ENCODE measurements at places on chromosomes 2 and 18.
A peak's percentile ranks its signal among the peaks of the same experiment; 100 is the strongest.

GRCh38 chr2:225740086-225740485, 340.6 kb downstream of the NYAP2 start:
- no peak for DNase-seq

GRCh38 chr2:28357948-28358667, 34.5 kb upstream of the FOSL2 start:
- DNase-seq: no peak

GRCh38 chr2:42856891-42857632, 64.7 kb upstream of the HAAO start:
- DNase-seq: peak; percentile 33

GRCh38 chr2:84851876-84852275, 29.0 kb downstream of the TRABD2A start:
- DNase-seq: peak; percentile 33

- no peak for DNase-seq
These were observed 113.8 kb upstream of the DLX2 start for GRCh38 chr2:172216477-172216876.

- no peak for DNase-seq
These were observed 71.4 kb downstream of the ZEB2 start for GRCh38 chr2:144448389-144449027.

- no peak for DNase-seq
These were observed 35.6 kb downstream of the FBXO48 start for GRCh38 chr2:68431316-68431972.

DNA sequence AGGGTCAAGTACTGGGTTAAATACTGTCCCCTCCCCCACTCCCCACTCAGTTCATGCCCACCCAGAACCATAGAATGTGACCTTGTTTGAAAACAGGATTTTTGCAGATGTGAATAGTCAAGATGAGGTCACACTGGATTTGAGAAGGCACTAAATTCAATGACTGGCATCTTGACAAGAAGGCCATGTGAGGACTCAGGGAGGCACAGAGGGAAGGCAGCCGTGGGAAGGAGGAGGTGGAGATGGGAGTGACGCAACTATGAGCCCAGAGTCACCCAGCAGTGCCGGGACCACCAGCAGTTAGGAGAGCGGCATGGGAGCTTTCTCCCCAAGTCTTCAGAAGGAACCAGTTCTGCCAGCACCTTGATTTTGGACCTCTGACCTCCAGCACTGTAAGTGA, 257.3 kb downstream of the BCL2 start:
- DNase-seq: no peak

GRCh38 chr2:143482316-143482715, 353.1 kb downstream of the ARHGAP15 start:
- no peak for DNase-seq

DNA sequence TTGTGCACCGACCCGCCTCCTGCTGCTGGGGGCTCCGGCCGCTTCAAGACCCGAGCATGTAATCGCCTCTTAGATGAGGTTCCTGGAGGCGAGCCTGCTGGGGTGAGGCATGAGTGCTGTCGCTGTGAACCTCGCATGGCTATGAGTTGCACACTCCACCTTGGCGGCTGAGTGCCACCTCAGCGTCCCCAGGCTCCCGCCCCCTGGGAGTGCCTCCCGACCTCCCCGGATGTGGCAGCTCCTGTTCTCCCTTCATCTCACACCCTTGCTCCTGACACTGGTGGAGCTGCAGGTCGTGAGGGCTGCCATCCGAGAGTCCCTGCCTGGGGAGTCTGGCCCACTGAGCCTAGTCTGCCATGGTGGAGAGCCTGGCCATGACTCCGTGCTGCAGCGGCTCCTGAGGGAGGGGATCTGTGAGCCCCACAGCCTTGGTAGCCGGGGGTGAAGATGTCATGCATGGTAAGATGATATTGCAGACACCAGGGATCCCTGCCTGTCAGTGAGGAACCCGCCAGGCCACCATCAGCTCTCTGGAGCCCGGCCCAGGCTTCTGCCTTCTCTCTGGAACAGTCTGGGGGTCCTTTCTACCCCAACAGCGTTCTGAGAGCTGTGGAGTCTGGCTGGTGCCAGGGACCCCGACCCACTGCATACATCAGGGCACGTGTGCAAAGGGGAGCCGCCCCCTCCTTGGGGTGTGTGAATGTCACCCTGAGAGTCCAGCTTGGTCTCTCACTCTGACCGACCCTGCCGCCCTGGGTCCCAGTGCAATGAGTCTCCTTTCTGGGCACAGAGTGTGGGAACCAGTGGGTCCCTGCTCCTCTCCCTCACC, 61.6 kb upstream of the HS6ST1 start:
- DNase-seq: peak; percentile 44

- DNase-seq: no peak
These were observed 101.0 kb upstream of the NFU1 start for GRCh38 chr2:69538249-69538648.

- DNase-seq: no peak
These were observed 57.1 kb downstream of the ZFP36L2 start for GRCh38 chr2:43169099-43169945.

- no peak for DNase-seq
These were observed 2082.4 kb upstream of the PIK3C3 start for GRCh38 chr18:39872651-39873050.

GRCh38 chr2:45119855-45120254, 110.6 kb upstream of the SIX2 start:
- no peak for DNase-seq

DNA sequence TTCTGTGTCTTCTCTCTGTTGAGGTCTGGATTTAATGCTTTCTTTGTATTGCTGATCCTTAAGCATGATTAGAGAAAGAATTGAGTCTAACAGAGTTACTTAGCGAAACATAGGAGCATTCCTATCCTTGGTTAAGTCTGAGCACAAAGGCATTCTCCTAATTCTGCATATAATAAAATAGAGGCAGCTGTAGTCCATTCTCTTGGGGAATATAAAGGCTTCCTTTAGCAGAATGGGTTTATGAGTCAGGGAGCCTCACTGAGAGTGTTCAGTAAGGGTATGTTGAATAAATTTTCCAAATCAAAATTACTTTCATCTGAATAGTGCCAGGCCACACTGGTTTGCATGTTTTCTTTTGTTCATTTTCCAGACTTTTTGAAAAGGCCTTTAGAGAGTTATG, 101.5 kb downstream of the GALNT1 start:
- no peak for DNase-seq

- DNase-seq: no peak
These were observed 34.1 kb downstream of the RAPH1 start for GRCh38 chr2:203500951-203501350.

- no peak for DNase-seq
These were observed 6.7 kb downstream of the PPP1R7 start for GRCh38 chr2:241156971-241157441.
